ENCODE measurements at places on chromosomes 6 and 20. TPM values are rescaled to one million over a fixed set of nuclear protein-coding genes. Genes with fewer than 3 reads are reported as not detected.
A peak's percentile ranks its signal among the peaks of the same experiment; 100 is the strongest.

SNAP25 gene
- 370 TPM for total RNA-seq

SESN1 gene
- total RNA-seq: 68.6 TPM

IL17F gene
- not detected for total RNA-seq

SLCO4A1 gene
- total RNA-seq: 2.8 TPM

SLC2A10 gene
- 31.1 TPM for total RNA-seq

PRSS16 gene
- 0.50 TPM for total RNA-seq

PARD6B gene
- 11.3 TPM for total RNA-seq

PRR18 gene
- 3.2 TPM for total RNA-seq

C6orf141 gene
- total RNA-seq: 1.4 TPM

TRIM40 gene
- 0.17 TPM for total RNA-seq

MCCD1 gene
- not detected for total RNA-seq

GMPR gene
- 39.4 TPM for total RNA-seq

DNA sequence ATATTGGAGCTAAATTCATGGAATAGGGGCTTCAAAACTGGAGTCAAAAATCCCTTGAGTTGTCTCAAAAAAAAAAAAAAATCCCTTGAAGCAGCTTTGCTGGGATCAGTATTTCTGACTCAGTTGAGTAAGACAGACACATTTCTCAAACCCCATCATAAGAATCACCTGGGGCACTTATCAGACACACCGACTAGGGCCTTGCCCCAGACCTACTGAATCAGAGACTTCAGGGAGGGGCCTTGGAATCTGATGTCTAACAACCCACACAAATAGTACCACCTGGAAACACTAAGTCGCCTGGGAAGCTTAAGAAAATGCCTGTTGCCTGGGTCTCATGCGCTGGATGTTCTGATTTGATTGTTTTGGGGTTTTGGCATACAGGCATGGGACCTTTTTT, 44.9 kb upstream of the RNF144B start:
- DNase-seq: no peak
- H3K27me3 ChIP-seq: no peaks in the 10 kb centered on the region
- no peak overlapping the region for H3K27ac ChIP-seq
- no peaks in the 10 kb centered on the region for H3K4me1 ChIP-seq

- H3K27ac ChIP-seq: no peak overlapping the region
- H3K4me1 ChIP-seq: no peaks in the 10 kb centered on the region
- DNase-seq: peak; percentile 60
- H3K36me3 ChIP-seq: no peaks in the 10 kb centered on the region
Measured at GRCh38 chr6:12637960-12638641, 78.5 kb upstream of the PHACTR1 start.

GRCh38 chr20:14948416-14948815, 611.0 kb upstream of the FLRT3 start:
- no peak for DNase-seq
- H3K4me3 ChIP-seq: no peak overlapping the region
- no peaks in the 10 kb centered on the region for H3K27me3 ChIP-seq
- no peaks in the 10 kb centered on the region for H3K36me3 ChIP-seq
- H3K4me1 ChIP-seq: no peaks in the 10 kb centered on the region

GRCh38 chr20:24407151-24407550, 62.3 kb upstream of the SYNDIG1 start:
- no peak overlapping the region for H3K4me3 ChIP-seq
- no peaks in the 10 kb centered on the region for H3K27me3 ChIP-seq
- no peaks in the 10 kb centered on the region for H3K4me1 ChIP-seq

GRCh38 chr6:32554116-32554965, 24.3 kb upstream of the HLA-DRB5 start:
- H3K27me3 ChIP-seq: no peaks in the 10 kb centered on the region
- no peak overlapping the region for H3K4me3 ChIP-seq
- no peaks in the 10 kb centered on the region for H3K36me3 ChIP-seq
- H3K27ac ChIP-seq: no peak overlapping the region
- DNase-seq: no peak

DNA sequence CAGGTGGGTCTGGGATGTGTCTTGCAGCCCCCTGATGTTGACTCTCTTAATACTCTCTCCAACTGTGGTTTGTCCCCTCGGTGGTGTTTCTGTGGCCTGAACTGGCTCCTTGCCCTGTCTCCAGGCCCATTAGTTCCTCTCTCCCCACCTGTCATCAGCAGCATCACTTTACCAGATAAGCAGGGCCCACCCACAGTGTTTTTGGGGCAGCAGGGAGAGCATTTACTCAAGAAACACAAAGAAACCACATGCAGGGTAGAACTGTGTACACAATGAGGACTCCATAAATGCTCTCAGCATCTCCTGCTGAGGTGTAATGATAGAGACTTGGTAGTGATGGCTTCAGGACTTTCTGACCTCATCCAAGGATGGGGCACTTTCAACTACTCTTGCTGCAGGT, 20.2 kb upstream of the MRPS18A start:
- H3K27ac ChIP-seq: no peak overlapping the region
- H3K27me3 ChIP-seq: peaks cover 2% of the 10 kb centered on the region
- H3K36me3 ChIP-seq: no peaks in the 10 kb centered on the region
- no peak overlapping the region for H3K4me3 ChIP-seq
- peaks cover 5% of the 10 kb centered on the region for H3K4me1 ChIP-seq

DNA sequence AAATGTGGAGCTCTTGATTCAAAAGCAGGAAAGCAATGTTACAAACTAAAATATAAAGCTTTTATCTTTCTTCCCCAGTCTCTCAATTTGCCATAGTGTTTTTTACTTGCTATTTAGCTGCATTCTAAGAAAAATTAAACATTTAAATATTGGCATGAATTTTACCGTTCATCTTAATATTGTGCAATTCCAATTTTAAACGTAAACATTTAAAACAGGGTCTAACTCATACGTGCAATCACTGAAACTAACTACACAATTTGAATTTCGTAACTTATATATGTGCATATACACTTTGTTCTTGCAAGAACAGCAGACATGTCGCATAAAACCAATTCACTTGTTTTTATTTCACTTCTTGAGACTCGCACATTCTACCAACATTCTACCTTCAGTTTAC, 280.8 kb upstream of the QKI start:
- H3K27me3 ChIP-seq: no peaks in the 10 kb centered on the region
- H3K4me1 ChIP-seq: peaks cover 7% of the 10 kb centered on the region
- no peak overlapping the region for H3K4me3 ChIP-seq

DNA sequence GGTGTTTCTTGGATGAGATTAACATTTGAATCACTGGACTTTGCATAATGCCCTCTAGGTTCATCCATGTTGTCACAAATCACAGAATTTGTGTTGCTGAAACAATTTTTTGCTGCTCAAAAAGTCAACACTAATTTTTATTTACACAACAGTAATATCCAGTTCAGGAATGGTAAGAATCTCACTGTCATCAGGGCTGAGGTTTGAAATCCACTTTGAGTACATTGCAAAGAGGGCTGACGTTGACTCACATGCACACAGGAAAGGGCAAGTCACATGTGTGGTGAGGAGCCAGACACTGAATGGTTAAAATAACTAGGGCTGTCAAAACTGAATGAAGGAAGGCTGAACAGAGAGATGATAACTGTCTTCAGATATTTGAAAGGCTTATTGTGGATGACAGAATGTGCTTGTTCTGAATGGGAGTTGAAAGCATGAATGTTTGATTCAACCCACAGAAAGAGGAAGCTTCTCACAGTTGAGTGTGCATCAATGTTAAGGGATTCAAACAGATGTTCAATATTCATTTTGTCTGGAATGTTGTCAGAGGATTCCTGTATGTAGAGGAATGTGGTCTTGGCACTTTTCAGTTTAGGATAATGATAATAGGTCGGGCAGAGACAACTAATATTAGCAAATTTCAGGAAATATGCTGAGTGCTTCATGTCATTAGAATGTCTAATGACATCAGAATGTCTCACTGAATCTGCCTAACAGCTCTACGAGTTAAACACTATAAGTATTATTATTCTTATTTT, 3.6 kb upstream of the ADGRG6 start:
- peaks cover 13% of the 10 kb centered on the region for H3K4me1 ChIP-seq
- H3K36me3 ChIP-seq: no peaks in the 10 kb centered on the region
- H3K27me3 ChIP-seq: peaks cover 26% of the 10 kb centered on the region
- H3K27ac ChIP-seq: no peak overlapping the region
- no peak for DNase-seq
- no peak overlapping the region for H3K4me3 ChIP-seq

- no peak overlapping the region for H3K4me3 ChIP-seq
- no peaks in the 10 kb centered on the region for H3K27me3 ChIP-seq
- DNase-seq: no peak
Measured at GRCh38 chr6:41194386-41194785, 6.6 kb downstream of the TREML2 start.

- no peaks in the 10 kb centered on the region for H3K36me3 ChIP-seq
- H3K4me3 ChIP-seq: no peak overlapping the region
- no peak overlapping the region for H3K27ac ChIP-seq
- DNase-seq: no peak
- no peaks in the 10 kb centered on the region for H3K4me1 ChIP-seq
Measured at GRCh38 chr20:10591946-10592521, 81.8 kb downstream of the JAG1 start.

- no peak overlapping the region for H3K27ac ChIP-seq
- no peak for DNase-seq
- peaks cover 3% of the 10 kb centered on the region for H3K4me1 ChIP-seq
- no peak overlapping the region for H3K4me3 ChIP-seq
- no peaks in the 10 kb centered on the region for H3K27me3 ChIP-seq
Measured at GRCh38 chr20:32213870-32214269, 6.2 kb downstream of the POFUT1 start.

DNA sequence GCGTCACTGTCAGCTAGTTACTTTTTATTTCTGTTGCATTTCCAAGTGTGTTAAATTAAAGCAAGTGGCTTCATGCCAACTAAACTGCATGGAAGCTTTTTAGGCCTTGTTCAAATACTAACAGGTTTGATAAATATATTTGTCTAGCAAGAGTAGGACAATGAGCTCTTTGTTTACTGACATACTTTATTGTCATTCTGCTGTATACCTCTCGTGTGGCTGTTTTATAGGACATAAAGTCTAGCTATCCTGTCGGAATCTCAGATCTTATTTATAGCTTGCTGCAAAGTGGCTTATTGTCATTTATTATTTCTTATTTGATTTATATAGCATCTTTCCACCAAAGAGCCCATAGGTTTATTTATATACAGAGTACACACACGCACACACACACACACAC, 711.1 kb downstream of the KIF16B start:
- DNase-seq: no peak
- no peaks in the 10 kb centered on the region for H3K27me3 ChIP-seq
- H3K4me1 ChIP-seq: no peaks in the 10 kb centered on the region
- no peak overlapping the region for H3K27ac ChIP-seq
- no peaks in the 10 kb centered on the region for H3K36me3 ChIP-seq

DNA sequence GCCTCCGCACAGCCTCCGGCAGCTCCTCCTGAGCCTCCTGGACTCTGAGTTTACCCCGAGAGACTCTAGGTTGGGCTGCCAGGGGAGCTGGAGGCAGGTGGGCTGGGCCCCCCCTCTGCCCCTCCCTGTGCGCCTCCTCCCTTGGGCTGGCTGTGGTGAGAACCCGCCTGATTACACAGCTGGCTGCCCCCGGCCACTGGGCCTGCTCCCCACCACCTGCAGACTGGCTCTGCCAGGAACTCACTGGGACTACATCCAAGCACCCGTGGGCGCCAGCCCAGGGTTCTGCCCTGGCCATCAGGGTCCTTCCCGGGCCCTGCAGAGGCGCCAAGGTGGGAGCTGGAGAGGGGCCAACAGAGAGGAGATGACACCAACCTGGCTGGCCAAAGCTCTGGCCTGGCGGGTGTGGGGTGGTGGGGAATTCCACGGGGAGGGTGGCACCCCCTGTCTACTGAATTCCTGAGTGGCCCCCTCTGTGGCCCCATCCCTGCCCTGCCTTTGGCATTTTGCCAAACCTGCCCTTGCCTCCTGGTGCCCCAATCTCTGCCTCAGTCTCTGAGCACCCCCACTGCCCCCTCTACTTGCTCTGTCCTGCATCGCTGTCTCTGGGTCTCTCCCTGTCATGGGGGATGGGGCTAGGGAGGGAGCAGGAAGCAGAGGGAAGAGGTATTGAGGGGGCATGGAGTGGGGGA, 21.9 kb upstream of the CDH22 start:
- DNase-seq: no peak
- no peak overlapping the region for H3K27ac ChIP-seq
- no peaks in the 10 kb centered on the region for H3K36me3 ChIP-seq
- H3K4me1 ChIP-seq: peaks cover 33% of the 10 kb centered on the region
- no peak overlapping the region for H3K4me3 ChIP-seq

GRCh38 chr20:44765091-44765490, 19.4 kb downstream of the KCNK15 start:
- H3K27ac ChIP-seq: no peak overlapping the region
- no peak overlapping the region for H3K4me3 ChIP-seq
- H3K4me1 ChIP-seq: peaks cover 28% of the 10 kb centered on the region
- no peaks in the 10 kb centered on the region for H3K27me3 ChIP-seq

- peaks cover 33% of the 10 kb centered on the region for H3K36me3 ChIP-seq
- no peak overlapping the region for H3K4me3 ChIP-seq
- DNase-seq: no peak
- H3K27me3 ChIP-seq: no peaks in the 10 kb centered on the region
Measured at GRCh38 chr6:169624785-169625184, 77.0 kb downstream of the WDR27 start.

DNA sequence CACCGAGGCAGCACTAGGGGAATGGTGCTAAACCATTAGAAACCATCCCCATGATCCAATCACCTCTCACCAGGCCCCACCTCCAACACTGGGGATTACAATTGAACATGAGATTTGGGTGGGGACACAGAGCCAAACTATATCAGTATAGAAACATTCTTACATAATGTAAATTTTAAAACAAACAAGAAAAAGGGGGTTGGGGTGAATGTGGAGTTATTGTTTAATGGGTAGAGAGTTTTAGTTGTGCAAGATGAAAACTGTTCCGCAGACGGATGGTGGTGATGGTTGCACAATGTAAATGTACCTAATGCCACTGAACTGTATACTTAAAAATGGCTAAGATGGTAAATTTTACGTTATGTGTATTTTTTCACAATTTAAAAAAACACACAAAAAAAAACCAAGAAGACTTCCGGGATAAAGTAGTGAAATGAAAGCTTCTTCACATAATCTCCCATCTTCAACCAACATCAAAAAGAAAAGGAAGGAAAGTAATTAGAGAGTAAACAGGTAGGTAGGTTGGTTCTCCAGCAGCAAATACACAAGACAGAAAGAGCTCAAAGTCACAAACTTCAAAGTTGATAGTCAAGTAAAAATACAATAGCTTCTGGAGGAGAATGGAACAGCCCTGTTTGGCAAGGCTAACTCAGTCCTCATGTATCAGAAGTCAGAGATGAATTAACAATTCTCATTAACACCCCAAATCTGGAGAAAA, 16.3 kb downstream of the RARS2 start:
- H3K36me3 ChIP-seq: no peaks in the 10 kb centered on the region
- DNase-seq: no peak
- H3K4me1 ChIP-seq: no peaks in the 10 kb centered on the region
- no peak overlapping the region for H3K4me3 ChIP-seq
- H3K27me3 ChIP-seq: no peaks in the 10 kb centered on the region
- no peak overlapping the region for H3K27ac ChIP-seq

DNA sequence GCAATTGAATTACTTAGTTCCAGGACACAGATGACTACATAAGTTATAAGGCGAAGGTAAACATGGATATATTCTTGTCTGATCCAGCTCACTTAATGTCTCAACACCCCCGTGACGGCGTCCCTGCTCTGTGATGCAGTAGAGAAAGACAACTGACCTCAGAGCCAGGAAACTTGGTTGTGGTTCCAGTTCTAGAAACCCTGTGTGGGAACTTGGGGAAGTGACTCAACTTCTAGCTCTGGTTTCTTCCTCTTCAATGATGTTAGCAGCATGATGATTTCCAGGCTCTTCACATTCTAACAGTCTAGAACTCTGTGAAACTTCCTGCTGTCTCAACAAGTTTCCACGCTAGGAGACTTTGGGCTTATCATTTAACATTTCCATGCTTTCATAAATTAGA, 18.4 kb downstream of the LAMA4 start:
- no peak overlapping the region for H3K4me3 ChIP-seq
- no peaks in the 10 kb centered on the region for H3K4me1 ChIP-seq
- no peak overlapping the region for H3K27ac ChIP-seq
- no peak for DNase-seq

Data from spinal cord (tissue), 10 donors.